ENCODE measurements at places on chromosomes 3 and 15. TPM values are rescaled to one million over a fixed set of nuclear protein-coding genes. Genes with fewer than 3 reads are reported as not detected.
A peak's percentile ranks its signal among the peaks of the same experiment; 100 is the strongest.

GRCh38 chr3:167051421-167051820 is 328.7 kb downstream of the ZBBX start:
- no peak for DNase-seq

DNA sequence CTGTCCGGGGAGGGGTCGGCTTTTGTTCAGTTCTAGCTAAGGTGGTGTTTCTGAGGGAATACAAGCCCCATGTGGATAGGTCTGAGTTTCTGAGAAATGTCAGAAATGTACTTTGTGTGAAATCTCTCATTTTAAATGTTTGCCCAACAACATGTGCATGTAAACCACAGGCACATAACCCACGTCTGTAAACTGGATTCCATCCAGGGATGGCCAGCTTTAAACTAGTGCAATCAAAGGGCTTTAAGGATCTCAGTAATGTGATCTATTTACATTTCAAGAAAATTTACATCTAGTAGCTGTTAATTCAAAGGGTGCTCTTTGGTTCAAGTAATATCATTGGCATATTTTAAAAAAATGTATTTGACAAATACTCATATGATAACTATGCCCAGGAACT is 52.0 kb downstream of the POLR2M start:
- no peak for DNase-seq

Gene TIPARP
- total RNA-seq, result 66.6 TPM

Gene CFAP91
- not detected for total RNA-seq

Gene TLR9
- not detected for total RNA-seq

- no peak for DNase-seq
Measured at GRCh38 chr3:135929670-135930069, 35.9 kb upstream of the PPP2R3A start.

DNA sequence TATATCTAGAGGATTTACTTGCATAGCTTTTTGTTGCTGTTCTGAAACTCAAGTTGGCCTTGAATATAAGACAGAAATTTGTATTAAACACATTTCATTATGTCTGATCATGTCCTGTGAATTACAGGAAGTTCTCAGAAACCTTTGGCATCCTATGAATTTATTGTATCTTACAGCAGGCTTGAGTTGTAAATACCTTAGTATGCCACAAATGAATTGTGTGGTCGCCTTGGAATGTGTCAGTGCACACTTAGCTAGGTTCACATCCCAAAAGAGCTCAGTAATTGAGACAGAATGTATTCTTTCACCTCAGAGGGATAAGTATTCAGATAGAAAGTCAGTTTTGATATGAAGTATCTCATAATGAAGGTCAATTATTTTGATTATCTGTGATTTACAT is 83.4 kb downstream of the NEK11 start:
- DNase-seq, result peak; percentile 20

Gene ACKR2
- total RNA-seq, result not detected

DNA sequence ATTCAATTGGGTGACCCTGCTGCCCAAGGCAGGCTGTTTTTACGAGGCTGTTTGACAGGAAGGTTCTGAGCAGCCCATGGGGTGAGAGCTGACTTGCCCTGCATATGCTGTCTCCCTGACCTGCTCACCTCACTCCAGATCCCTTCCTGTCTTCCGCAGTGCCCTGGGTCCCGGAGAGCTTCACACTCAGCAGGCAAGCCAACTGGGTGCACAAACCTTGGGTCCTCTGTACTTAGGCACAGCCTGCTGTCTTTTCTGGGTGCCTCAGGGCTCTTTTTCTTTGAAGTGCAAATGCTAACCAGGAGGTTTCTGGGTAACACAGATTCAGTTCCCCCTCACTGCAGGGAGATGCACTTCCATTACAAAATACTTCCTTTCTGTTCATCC is 32.8 kb downstream of the ZXDC start:
- DNase-seq, result no peak

Gene KLHL40
- total RNA-seq, result not detected

Gene SQOR
- 14.5 TPM for total RNA-seq

GRCh38 chr3:149234671-149235245 is 13.1 kb upstream of the CP start:
- no peak for DNase-seq

DNA sequence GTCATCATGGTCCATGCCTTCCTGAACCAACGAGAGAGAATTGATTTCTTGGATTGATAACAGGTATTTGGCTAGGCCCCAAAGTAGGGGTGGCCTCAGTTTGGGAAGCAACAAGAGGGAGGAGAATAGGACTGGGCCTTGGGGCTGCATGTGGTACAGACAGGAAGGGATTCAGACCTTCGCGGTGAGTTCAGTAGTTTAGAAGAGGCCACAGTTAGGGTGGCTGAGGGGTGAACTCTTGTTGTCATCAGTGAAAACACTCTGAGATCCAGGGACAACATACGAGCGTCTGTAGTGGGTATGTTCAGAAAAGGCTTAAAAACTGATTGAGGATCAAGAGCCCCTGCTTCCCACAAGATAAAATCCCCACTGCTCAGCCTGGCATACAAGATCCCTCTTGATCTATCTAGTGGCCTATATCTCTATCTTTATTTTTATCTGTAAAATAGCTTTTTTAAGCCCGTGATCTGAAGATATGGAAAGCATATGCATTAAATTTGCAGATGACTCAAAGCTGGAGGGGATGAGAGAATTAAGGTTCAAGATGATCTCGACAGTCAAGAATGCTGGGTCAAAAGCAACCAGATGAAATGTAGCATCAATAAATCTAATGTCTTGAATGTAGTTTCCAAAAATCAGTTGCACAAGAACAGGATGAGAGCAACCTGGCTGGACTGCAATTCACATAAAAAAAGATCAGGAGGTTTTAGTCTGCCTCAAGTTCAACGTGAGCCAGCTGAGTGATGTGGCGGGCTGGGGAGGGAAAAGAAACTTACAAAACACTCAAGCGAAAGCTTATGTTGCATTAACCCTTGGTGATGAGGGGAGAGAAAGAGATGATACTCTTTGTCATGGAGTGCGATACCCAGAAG is 221.1 kb upstream of the TLE3 start:
- no peak for DNase-seq

Gene ABHD2
- total RNA-seq, result 156 TPM

Gene GOLGA8N
- total RNA-seq, result not detected

- no peak for DNase-seq
Measured at GRCh38 chr15:65038428-65038827, 6.8 kb upstream of the SLC51B start.

- no peak for DNase-seq
Measured at GRCh38 chr15:31459400-31459748, 132.7 kb downstream of the KLF13 start.

Gene DLEC1
- total RNA-seq, result 0.94 TPM

GRCh38 chr3:129277829-129278271 is 820 bp upstream of the HMCES start:
- DNase-seq, result no peak

GRCh38 chr3:43086460-43087165 is 19.3 kb downstream of the POMGNT2 start:
- DNase-seq, result no peak

GRCh38 chr3:42600958-42601675 is 631 bp downstream of the NKTR start:
- DNase-seq, result peak; percentile 61

DNA sequence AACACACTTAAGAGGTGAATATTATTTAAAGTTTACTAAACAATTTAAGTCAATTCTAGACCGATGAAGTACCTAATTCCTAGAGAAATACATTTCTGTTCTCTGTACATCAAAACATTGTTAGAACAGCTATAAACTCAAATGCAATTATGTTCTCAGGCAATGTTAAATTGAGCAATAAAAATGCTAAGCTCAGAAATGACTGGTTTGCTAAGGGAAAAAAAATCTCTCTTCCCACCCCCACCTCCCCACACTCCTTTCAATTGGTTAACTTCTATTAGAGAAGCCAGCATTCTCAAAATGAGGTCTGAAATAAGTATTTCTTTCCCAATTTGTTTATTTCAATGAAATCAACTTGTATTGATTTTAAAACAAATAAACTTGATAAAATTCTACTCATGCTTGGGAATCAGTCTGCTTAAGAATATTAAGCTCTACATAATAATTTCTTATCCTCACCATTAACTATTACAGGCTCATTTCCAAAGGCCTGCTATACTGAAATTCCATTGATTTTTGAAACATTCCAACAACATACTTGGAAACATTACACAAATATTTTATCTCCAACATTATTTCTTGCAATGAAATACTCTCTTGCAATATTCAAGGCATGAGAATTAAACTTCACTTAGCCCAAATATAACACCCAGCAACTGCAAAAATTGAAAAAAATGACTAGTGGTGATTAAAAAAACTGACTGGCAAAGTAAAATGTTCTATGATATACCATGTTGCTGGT is 22.6 kb downstream of the TSPAN3 start:
- no peak for DNase-seq

DNA sequence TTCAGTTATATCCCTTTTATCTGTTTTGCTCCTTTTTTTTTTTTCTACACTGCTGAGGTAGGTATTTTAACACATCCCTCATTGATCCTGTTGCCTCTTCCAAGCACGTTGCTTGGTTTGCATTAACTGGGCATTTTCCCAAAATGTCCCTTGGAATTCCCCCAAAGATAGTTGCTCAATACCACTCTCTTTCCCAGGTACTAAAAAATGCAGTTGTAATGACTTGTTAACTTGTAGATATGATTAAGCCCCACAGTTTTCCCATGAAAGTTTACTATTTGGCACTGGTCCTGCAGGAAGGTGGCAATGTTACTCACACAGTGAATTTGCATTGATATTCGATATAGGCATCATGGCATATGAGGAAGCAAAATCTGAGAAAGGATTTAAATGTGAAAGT is 67.1 kb downstream of the GRM7 start:
- DNase-seq, result no peak

DNA sequence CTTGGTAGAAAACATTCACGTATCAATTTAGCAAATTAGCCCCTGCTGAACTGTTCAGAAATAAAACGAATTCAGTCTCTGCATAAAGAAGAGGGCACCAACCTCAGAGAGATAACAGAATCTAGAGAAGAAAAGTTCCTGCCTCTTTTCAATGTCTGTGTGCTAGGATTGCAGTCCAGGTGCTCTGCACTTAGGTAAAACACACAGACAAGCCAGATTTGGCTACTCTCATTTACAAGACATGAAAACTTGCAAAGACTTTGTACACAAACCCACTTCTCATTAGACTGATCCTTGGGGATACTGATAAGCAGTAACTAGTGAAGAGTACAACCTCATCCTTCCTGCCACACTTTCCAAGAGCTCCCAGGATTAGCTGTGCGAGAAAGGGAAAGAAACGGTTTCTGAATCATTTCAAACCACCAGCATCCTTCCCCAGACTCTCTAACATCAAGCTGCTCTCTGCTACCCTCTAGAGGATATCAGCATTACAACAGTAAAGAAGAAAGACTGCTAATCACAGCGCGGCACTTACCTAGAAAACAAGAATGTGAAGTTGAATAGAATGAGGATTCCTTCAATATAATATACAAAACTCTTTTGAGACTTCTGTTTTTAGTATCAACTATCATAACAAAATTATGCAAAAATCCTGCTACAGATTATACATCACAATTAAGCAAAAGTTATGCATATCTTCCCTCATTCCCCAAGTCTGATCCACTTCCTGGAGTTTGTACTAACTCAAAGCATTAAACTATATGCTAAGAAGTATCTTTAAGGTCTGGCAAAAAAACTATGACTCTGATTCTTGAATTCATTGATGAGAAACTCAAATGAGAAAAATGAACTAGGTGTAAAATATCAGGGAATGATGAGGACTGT is 306.4 kb downstream of the MAGI1 start:
- DNase-seq, result peak; percentile 54

DNA sequence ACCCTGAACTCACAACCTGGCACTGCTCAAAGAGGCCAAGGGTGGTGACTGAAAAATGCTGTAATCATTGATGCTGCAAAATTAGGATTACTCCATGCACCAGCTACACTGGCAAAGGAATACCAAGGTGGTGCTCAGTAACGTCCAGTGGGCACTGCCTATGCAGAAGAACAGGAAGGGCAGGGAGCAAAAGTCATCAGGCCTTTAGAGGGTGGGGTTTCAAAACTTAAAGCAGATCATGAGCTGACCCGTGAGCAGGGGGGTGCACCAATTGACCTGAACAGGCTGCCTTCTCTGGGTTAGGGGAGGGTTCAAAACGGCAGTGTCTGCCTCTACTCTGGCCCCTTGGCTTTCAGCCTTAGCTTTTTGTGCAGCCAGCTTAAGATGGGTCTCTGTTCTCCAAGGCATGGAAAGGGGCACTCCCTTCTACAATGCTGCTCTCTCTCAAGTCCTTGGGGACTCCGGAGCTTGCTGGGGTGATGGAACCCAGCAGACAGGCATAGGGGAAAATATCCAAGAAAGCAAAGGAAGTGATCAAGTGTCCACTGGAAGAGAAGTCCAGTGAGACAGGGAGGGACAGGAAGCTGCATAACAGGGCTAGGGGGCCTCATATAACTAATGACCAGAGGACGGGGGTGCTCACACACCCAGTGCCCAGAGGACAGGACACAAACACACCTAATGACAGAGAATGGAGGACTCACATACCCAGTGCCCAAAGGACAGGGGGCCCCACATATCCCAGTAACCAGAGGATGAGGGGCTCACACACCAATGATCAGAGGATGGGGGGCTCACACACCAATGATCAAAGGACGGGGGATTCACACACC is 11.4 kb downstream of the RAB6B start:
- DNase-seq, result no peak

- DNase-seq, result no peak
Measured at GRCh38 chr3:58588030-58588614, 10.9 kb upstream of the FAM107A start.

GRCh38 chr15:67678993-67679392 is 136.5 kb downstream of the MAP2K5 start:
- no peak for DNase-seq

GRCh38 chr3:104102386-104102785 is 1264.3 kb upstream of the ALCAM start:
- DNase-seq, result peak; percentile 55

Gene RASGRP1
- total RNA-seq, result 0.08 TPM

- DNase-seq, result peak; percentile 61
Measured at GRCh38 chr15:43105077-43105736, 631 bp downstream of the UBR1 start.

GRCh38 chr15:62059108-62059815 is 985 bp downstream of the VPS13C start:
- peak; percentile 49 for DNase-seq

- no peak for DNase-seq
Measured at GRCh38 chr15:84834229-84834955, 17.2 kb downstream of the ALPK3 start.

Gene SERPINI2
- total RNA-seq, result not detected

Gene BUB1B
- 40.1 TPM for total RNA-seq

DNA sequence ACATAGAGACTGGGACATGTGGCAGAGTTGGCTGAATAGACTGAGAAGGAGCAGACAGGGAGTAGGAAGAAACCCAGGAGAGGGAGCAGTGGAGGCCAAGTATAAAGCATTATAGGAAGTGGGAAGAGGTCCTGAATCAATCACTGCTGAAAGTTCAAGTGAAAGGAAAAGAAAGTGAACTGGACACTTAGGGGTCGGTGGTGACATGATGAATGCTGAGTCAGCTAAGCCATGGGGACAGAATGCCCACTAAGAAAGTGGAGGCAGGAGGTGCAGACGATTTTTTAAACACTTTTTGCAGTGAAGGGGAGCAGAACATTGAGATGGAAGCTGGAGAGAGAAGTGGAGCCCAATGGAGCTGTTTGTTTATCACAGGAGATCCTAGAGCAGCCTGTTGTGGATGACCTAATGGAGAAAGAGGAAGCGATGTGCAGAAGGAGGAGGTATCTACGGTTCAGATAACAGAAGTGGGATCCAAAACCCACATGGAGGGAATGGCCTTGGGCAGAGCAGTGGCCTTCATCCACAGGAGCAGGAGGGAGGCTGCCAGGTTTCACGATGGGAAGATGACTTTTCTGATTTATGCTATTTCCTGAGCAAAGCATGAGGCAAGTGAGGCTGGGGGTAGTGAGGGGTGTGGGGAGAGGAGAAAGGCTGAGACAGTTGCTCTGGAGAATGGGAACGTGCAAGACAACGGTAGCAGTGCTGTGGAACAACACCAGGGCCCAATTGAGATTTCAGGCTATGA is 208.2 kb downstream of the RPLP1 start:
- no peak for DNase-seq

All from HT-29 (cell line).